ENCODE measurements at places on chromosomes 16 and 17. TPM values are rescaled to one million over a fixed set of nuclear protein-coding genes. Genes with fewer than 3 reads are reported as not detected.

- DNase-seq = no peak
Measured at GRCh38 chr16:88451586-88452481, 1.2 kb upstream of the ZFPM1 start.

- no peak for DNase-seq
Measured at GRCh38 chr17:49117587-49118230, 14.9 kb upstream of the B4GALNT2 start.

The KRTAP1-1 gene
- not detected for total RNA-seq

GRCh38 chr17:3213587-3213986 lies 6.1 kb downstream of the OR1A1 start:
- DNase-seq = no peak

DNA sequence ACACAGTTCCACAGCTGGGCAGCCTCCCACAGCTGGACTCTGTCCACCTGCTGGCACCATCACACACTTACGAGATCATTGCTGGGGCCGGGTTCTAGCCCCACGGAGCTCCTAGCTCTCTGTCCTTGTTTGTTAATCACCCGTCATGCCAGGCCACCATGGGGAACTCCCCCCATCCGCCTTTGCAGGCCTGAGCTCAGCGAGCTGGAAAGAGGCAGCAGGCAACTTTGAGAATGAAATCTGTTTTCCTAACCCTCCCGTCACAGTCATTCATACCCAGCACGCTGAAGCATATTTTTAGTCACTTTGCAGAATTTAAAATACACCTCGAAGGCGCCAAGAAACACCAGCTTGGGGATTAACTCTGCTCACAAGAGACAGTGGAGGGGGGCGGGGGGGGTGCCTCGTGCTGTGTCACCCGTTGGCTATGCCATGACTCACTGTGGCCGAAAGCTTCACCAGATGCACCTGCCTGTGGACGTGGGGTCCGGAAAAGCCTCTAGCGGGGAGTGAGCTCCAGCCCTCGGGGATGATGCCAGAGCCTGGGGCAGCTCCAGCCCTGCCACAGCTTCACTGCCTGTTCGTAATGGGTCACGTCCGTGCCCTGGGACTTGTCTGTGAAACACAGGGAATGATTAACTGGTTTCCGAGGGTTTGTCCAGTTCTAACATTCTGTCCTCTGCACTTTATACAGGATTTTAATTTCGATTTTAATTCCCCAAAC lies 1.4 kb upstream of the SPNS2 start:
- no peak for DNase-seq

Measured in urinary bladder (tissue), 4 donors.